ENCODE measurements at places on chromosomes 11 and 22.

GRCh38 chr11:132234878-132235277, 864.5 kb downstream of the NTM start:
- no peak for DNase-seq

- DNase-seq = no peak
Measured at GRCh38 chr11:91986218-91986617, 238.4 kb upstream of the FAT3 start.

GRCh38 chr11:66766681-66767080, 37.7 kb upstream of the SPTBN2 start:
- DNase-seq = no peak

- no peak for DNase-seq
Measured at GRCh38 chr11:8055091-8055835, 25.7 kb upstream of the TUB start.

GRCh38 chr11:69298267-69299022, 4.5 kb downstream of the MYEOV start:
- peak; percentile 97 for DNase-seq

DNA sequence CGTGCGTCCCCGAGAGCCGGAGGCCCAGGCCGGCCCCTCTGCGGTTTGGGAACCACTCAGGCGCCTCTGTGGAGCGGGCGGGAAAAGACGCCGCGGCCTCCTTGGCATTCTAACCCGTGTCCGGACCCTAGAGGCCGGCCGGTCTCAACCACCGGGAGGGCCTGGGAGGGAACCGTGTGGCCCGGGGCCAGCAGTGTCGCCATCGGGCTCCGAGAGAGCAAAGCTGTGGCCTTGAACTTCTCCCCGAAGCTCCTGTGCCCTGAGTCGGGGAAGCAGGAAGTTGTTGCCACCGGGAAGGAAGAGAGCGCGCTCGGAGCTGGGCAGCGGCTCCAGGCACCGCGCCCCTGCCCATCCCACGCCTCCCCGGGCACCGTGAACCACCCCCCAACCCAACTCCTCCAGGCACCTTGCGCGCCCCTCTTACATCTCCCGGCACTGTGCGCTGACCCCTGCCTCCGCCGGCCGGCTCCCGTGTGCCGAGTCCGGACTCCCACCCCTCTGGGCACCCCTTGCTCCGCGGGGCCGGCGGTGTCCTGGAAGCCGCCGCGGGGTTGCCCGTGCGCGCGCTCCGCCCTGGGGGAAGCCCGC, 80.0 kb upstream of the PPARA start:
- DNase-seq = no peak

- DNase-seq = no peak
Measured at GRCh38 chr11:61082931-61083531, 19.3 kb upstream of the CD5 start.

DNA sequence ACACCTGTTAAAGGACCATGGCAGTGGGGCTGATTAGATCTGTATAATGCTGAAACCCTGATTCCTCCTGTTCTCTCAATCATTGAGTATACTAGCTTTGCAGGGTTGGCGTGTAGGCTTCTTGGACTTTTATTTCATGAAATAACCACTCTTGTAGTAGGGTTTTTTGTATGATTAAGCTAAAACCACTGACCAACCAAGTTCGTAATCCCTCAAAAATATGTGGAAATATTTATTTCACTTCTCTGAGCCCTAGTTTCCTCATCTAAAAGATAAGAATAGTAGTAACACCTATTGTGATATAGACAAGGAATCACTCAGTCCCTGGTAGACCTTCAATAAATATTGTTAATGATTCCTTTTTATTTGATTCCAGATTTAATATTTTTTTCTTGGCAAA, 4.2 kb downstream of the API5 start:
- DNase-seq = no peak

DNA sequence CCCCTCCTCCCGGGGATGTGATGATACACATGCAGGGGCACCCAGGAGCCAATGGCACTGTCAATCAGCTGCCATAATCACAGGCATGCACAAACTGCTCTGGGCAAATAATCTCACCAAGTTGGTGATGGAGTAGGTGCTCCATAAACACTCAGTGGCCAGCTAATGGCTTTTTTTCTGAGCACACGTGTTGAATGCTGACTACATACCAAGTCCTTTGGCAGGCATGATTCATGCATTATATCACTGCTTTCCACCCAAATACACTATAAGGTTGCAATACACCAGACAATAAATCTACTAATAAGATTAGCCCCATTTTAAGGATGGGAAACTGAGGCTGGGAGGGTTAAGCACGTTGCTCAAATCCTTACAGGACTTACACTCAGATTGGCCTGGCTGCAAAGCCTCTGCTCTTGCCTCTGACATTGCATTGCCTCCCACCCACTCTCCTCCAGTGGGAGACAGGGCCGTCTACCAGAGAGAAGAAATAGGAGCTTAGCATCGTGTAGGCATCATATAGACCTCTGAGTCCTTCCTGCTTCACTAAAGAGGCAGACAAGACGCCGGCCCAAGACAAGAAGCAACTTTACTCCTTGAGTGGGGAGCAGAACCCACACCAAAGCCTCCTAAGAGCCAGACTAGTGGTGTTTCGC, 32.7 kb upstream of the ACCSL start:
- peak; percentile 24 for DNase-seq

DNA sequence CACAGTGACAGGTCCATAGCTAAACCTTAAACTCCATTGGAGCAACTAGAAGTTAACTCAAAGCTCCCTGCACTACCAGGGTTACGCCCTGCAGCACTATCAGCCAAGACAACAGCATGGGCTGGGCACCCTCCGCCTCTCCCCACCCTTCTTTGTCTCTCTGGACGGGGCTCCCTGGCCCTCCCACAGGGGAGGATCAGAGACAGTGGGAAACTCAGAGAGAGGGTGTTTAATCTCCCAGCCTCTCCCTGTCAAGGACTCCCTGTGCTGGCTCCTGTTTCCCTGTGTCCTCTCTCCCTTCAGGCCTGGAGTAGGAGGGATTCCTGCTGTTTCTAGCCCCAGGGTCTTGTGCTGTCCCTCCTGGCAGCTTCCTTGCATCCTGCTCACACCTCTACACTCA, 56.9 kb upstream of the CSNK2A3 start:
- DNase-seq = peak; percentile 87

GRCh38 chr11:134413043-134413825, 1.2 kb upstream of the B3GAT1 start:
- no peak for DNase-seq

GRCh38 chr11:39385911-39386310, 2073.5 kb downstream of the LRRC4C start:
- no peak for DNase-seq

DNA sequence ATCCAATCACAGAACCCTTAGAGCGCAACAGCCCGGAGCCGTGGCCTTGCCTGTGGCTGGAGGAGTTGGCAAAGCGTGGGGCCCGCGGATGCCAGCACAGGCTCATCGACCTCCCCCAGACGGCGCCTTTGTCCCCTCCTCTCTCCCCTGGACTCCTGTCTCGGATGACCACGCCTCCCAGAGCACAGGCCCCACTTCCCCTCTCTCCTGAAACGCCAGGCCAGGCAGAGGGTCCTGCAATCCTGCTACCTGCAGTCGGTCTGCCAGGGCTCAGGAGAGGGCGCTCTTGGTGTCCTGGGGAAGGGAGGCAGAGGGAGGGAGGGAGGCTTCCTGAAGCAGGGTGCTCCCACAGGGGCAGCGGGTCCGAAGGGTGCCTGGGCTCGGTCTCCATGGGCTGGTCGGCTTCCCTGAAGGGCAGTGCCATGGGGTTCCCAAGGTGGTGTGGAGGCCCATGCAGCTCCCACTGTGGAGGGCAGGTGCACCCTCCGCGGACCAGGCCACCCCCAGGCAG, 16.6 kb upstream of the TTLL12 start:
- DNase-seq = peak; percentile 85

DNA sequence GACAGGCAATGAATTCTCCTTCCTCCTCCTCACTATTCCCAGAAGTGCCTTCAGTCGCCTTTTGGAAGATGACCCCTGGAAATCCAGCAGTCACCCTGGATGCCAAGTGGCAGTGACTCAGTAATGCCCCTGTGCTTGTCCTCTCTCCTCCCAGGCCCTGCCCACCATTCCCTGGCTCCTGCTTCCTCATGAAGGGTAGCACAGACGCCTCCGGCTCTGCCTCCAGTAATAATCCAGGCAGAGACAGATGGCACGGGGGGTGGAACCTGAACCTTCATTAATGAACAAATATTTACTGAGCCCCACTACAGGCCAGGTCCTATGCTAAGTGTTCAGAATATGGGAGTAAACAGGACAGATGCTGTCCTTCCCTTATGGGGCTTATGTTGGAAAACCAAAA, 23.2 kb downstream of the SYT13 start:
- DNase-seq = no peak

DNA sequence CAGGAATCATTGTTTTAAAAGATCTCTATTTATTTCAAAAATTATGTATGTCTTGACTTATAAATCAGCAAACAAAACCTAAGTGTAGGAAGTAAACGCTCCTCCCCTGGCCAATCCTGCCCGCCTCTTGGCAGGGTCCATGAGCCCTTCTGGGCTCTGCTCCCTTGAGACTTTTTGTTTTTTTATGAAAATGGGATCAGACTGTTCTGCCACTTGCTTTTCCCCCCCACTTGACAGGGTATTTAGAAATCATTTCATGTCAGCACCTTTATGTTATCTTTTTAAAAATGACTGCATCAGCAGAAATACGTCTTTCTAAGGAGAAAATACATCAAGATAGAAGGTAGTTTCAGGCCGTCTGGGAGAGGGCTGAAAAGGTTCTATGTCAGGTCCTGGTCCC, 35.6 kb downstream of the FBLN1 start:
- no peak for DNase-seq

DNA sequence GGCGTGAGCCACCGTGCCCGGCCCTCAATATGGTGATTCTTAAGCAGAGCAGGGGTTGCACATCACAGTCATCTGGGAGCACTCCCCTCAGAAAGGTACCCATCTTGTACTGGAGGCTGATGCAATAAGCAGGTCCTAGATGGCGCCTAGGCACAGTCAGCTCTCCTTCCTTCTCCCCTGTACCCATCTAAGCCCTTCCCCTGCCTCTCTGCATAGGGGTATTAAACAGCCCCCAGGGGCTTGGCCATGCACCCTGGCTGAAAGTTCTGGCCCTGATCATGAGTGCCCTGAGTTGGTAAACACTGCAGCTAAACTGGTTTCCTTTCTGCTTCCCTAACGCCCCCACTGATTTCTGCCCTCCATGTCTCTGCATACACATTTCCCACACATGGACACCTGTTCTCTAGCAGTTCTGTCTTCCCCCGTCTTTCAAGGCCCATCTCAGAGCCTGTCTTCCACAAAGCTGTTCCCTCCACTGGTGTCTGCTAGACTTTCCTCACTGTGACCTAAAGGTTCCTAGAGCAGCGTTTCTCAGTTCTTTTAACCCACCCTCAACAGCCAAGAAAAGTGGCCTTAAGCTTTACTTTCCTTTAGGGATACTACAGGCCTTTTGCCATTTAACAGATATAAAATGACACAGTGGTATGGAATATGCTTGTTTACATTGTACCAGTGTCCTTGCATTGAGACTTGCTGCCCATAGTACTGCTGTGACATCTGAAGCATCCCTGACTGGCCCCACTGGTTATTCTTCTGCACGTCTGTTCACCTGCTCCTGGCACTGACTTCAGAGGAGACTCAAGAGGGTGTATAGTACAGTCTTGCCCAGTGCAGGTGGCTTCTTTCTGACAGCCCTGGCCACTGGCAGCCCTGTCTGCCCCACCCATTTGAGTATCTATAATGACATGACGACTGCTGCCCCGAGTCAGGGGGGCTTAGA, 15.6 kb downstream of the UBE2L3 start:
- no peak for DNase-seq

DNA sequence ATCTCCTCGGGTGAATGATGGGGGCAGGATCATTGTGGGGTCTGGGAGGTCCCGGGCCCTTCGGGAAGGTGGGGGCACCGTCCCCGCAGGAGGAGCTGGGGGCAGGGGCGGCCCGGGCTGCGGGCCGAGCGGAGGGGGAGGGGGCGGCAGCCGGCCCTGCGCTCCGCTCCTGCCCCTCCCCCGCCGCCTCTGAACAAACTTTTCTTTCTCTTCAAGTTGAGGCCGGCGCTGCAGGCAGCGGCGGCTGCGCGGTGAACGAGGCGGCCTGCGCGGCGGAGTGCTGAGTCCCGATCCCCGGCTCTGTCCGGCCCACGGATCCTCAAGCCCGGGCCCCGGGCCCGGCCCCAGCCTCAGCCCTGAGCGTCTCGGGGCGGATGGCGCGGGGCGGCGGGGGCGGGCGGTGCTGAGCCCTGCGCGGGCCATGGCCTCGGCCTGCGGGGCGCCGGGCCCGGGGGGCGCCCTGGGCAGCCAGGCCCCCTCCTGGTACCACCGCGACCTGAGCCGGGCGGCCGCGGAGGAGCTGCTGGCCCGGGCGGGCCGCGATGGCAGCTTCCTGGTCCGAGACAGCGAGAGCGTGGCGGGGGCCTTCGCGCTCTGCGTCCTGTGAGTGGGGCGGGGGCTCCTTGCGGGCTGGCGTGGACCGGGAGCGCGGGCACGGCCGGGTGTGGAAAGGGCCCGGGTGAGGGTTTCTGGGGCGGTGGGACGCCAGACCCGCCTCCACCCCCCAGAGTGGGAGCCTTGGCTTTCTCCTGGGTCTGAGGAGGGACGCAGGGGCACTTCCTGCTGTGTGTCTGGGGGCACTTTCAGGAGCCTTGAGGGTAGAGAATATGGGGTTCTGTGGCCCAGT, at the start of gene INPPL1:
Gene INPPL1, plus strand, starts transcription at position 204 of the 847 bp plus-strand sequence. Its CDS starts 218 bp downstream, at position 422.
- DNase-seq = peak; percentile 66

DNA sequence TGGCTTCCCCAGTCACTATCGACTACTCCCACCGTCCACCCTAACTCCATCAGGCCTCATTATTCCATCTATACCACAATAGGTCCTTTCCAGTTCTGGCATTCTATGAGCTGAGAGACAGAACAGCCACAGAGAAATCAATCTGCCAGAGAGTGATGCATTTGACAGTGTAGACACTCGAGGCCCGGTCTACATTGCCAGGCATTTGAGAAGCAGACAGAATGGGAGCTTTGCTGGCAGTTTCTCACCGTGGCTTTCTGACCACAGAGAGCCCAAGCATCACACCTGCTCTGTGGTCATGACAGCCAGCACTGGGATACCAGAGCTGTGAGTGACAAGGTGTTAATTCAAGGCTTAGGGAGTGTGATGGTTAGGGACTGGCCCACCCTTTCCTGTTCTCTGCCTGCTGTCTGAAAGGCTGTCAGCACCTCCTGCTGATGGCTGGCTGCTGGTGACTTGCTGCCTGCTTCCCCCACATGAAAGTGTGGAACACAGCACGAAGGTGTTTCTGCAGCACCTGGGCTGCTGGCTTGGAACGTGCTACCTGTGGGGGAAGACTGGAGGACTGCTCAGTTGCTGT, 137.8 kb downstream of the KIRREL3 start:
- peak; percentile 69 for DNase-seq

Data from islet precursor cell (in vitro differentiated cells).